Activated CD8-positive, alpha-beta memory T cell treated with anti-CD3 and anti-CD28 coated beads, Interleukin-2, amount 10 ng/mL, durations not matched to agents 7 days and 5 days (primary cell): ENCODE measurements at places on chromosomes 7 and 10. TPM values are rescaled to one million over a fixed set of nuclear protein-coding genes. Genes with fewer than 3 reads are reported as not detected.

SYPL1 gene
- total RNA-seq: 24.1 TPM

PNLIPRP2 gene
- total RNA-seq: not detected

SUN3 gene
- not detected for total RNA-seq

ZNF33B gene
- total RNA-seq: 15.6 TPM

PHYHIPL gene
- not detected for total RNA-seq

STRIP2 gene
- 15.6 TPM for total RNA-seq

CUEDC2 gene
- 73.5 TPM for total RNA-seq

SYNPO2L gene
- total RNA-seq: not detected

FBXL13 gene
- not detected for total RNA-seq

CALHM3 gene
- total RNA-seq: not detected

DNA sequence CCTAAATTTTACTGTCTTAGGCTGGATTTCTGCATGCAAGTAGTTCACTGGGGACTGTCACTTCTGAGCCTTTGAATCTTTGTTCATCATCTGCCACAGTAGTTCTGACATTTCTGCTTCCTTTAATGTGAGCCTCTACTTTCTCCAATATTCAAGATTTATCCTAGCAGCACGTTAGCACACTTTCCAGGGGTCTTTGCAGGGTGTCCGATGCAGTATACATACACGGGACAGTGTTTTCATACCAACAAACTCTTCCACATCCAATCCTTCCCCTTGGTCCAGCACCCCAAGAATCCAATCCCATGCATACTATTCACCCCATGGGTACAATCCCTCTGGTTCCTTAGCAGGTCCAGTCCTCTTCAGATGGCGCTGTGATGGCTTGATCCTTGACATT lies 22.7 kb upstream of the NPTX2 start:
- no peak for DNase-seq

GRCh38 chr10:61765176-61766087 lies 102.7 kb downstream of the CABCOCO1 start:
- DNase-seq: no peak

DNA sequence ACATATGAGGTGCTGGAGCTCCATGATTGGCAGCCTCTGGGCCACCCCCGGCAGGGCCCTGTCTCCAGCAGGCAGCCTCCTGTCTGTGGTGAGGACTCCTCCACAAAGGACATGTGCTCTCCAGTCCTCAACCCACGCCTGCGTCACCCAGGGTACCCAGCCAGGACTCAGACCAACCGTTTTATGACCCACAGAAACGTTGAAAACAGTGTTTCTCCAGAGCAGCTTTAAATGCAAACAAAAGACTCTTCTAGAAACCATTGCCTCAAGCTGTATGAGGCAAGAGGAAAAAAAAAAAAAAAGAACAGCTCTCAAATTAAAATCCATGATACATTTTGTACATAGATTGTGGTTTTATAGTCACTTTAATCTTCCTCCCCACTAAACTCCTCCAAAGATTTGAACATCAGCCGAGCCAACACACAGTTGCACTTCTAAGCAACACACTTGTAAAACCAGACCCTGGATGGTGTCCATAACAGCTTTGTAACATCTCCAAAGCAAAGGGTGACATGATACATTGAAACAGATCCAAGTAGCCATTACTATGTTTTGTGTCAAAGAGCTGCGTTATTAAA lies 175.0 kb upstream of the LYZL2 start:
- no peak for DNase-seq

GRCh38 chr7:129561677-129562359 lies 49.7 kb upstream of the NRF1 start:
- no peak for DNase-seq

DNA sequence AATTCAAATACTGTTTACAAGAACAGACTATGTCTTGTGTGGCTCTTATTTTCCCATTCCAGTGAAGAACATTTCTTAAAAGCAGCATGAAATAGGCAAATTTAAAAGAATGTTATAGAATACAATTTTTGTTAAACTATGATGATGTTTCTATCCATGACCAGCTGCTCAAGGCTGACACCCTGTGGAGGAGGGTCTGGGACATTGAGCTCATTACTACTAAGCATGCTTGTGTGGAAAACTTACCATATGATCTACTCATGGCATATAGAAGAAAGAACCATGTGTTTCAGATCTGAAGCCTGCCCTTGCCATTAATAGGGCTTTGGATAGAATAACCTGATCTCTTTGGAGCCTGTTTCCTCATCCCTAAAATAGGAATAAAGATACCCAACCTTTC lies 125.0 kb downstream of the FOXP2 start:
- no peak for DNase-seq

DNA sequence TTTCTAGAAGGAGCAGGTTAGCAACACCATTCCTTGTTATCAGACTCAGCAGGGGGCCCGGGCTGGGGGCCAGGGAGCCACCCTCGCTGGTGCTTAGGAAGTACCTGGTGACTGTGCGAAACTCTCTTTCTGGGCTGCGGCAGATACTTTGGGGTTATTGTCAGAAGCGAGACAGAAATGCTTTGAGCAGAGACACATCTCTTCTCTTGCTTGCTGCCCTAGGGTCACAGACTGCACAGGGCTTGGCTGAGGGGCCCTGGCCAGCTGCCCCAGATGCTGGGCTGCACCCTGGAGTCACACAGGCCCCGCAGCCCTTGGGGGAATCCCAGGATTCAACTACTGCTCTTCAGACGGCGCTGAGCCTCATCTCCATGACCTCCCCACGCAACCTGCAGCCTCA lies 91.9 kb downstream of the WDFY4 start:
- peak; percentile 15 for DNase-seq

DNA sequence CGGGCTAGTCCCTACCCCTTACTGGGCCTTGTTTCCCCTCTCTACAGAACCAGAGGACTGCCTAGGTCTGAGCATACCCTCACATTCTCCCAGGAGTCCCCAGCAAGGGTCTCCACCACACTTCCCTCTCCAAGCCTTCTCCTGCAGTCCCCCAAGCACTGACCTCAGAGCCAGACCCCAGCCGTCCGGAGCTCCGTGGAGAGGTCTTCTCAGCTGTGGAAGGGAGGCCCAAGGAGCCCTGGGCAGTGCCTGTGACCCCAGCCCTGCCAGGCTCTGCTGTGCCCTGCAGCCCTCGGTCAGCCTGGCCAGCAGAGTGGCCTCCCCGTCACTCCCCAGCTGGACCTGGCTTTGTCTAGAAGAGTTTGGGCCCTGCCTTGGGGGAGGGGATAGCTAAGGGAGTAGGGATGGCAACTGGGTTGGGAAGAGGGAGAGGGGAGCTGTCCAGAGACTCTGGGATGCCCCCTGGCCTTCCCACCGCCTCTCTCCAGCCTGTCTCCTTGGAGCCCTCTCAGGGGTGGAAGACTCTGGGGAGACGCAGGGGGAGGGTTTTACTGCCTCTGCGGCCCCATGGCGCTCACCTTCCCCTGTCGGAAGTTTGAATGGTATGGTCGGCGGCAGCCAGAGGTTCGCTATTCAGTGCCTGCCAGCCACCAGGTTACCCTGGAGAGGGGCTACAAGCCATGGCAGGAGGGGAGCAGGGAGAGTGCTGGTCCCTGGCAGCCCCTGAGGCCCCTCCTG lies at the start of gene C10orf105:
C10orf105 (minus strand) TSS at position 315 of the 738 bp plus-strand sequence. CDS start 3,441 bp downstream, outside the sequence.
- DNase-seq: no peak

DNA sequence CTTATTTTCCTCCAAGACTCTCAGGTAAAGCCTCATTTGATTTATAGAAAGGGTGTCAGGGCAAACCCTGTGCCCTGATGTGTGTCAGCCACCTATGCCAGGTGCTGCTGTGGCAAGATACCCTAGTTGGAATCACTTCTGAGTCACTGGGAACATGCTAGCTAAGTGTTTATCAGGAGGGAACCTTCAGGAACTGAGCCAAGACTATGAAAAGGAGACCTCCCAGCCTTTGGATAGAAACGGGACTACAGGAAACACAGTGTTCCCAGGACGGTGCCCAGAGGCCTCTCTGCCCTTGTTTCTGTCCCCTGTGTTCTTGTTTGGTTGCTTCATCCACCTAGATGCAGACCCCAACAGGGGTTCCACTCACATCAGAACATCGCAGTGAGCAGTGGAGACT lies 28.5 kb downstream of the CNNM1 start:
- no peak for DNase-seq

GRCh38 chr7:116686033-116686432 lies 14.0 kb downstream of the MET start:
- DNase-seq: no peak

DNA sequence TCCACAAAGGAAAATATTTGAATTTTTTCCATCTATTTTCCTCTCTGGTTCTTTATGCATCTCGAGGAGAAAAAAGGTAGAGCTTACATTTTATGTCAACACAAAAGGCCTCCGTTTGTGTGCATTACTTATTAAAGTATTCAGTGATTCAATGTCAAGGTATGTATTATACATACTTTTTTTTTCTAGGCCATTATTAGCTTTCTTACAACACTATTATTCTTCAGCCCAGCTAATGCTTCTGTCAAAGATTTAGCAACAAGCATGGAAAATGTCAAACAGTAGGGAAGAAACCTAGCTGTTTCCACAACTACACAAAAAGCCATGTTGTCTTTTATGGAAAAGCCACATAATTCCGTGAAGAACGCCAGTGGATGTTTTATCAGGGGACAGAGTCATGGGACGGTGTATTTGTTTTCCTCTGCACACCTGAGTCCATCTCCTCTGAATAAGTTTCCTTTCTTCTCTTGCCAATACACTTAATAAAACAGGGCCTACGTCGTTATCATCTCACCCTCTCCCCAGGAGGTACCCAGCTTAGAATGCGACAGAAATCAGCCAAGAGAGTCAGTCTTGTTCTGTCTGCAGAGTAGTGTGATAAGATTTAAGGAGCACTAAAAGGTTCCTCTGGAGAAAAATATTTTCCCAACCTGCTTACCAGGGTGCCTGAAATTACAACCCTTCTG lies 209.7 kb upstream of the AUTS2 start:
- no peak for DNase-seq

GRCh38 chr7:151680810-151681209 lies 161.1 kb upstream of the RHEB start:
- no peak for DNase-seq

GRCh38 chr7:143002106-143002505 lies 24.8 kb downstream of the OR9A2 start:
- DNase-seq: no peak

DNA sequence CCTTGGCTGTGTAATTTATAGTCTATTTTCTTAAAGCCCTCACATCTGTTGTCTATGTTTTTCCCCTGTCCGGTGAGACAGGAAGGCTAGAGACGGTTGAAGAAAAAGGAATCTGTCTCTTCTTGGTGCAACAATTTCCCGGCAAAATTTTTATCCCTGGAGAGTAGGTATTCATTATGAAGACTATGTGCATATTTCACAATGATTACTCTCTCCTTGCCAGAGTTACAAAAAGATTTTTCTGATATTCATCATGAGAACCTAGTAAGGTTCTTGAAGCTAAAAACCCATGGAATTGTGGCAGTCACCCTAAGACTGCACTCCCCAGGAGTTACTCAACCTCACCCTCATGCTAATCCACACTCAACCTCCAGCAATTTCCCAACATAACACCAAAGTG lies 55.0 kb upstream of the GHITM start:
- DNase-seq: no peak

DNA sequence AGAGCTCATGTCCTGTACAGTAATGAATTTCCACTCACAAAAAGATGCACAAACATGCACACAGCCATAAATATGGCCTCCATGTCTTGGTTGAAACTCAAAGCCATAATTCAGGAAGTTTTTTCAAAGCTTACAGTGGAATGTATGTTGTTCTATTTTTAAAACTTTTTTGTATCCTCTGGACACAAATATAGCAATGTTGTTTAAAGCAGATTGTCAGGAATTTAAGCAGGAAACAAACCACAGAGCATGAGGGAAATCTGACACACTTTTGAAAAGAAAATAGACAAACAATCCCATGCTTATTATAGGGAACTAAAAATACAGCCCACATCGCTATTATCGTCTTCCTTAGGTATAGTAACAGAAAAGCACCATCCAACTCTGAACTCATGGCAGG lies 21.5 kb downstream of the LRRN3 start:
- DNase-seq: no peak
